ENCODE measurements at places on chromosomes 3 and 15. TPM values are rescaled to one million over a fixed set of nuclear protein-coding genes. Genes with fewer than 3 reads are reported as not detected.

Gene ERC2
- 3.4 TPM for total RNA-seq

Gene SPINK8
- total RNA-seq = not detected

Gene GP9
- total RNA-seq = not detected

Gene TEX55
- total RNA-seq = not detected

Gene SLC35G2
- total RNA-seq = 4.2 TPM

Gene P2RY12
- total RNA-seq = 0.21 TPM

Gene IMPG2
- total RNA-seq = 2.1 TPM

Gene FYCO1
- total RNA-seq = 73.2 TPM

Gene GHRL
- not detected for total RNA-seq

Gene FANCD2
- 12.7 TPM for total RNA-seq

Gene HYKK
- total RNA-seq = 6.9 TPM

Gene PPM1L
- 37.3 TPM for total RNA-seq

Gene ISG20
- total RNA-seq = 5.1 TPM

Gene CP
- total RNA-seq = 5.2 TPM

Gene ADAMTSL3
- total RNA-seq = 29.2 TPM

Gene LDHAL6B
- total RNA-seq = not detected

Gene CYP1A2
- total RNA-seq = not detected

Gene GOLGA8T
- not detected for total RNA-seq

Gene HAUS2
- 46.2 TPM for total RNA-seq

Gene GRK7
- not detected for total RNA-seq

Gene LYZL4
- not detected for total RNA-seq

Gene PPP1R14D
- total RNA-seq = not detected

Gene RAB43
- total RNA-seq = 10.4 TPM

Gene CDHR4
- total RNA-seq = not detected

Gene ZPLD1
- not detected for total RNA-seq

Gene CIB2
- 12.1 TPM for total RNA-seq

Gene GDPGP1
- total RNA-seq = 5.6 TPM

Gene CORO2B
- 2.3 TPM for total RNA-seq

Gene MED12L
- 8.5 TPM for total RNA-seq

Gene CNTN3
- total RNA-seq = 6.9 TPM

Gene RBP2
- not detected for total RNA-seq

Gene CAND2
- total RNA-seq = 58.5 TPM

Gene CEMIP
- total RNA-seq = 0.82 TPM

Data from tongue (tissue), 3 donors.